ENCODE measurements at places on chromosomes 7 and 10. TPM values are rescaled to one million over a fixed set of nuclear protein-coding genes. Genes with fewer than 3 reads are reported as not detected.

Gene NIPSNAP2
- 57.0 TPM for polyA plus RNA-seq

DNA sequence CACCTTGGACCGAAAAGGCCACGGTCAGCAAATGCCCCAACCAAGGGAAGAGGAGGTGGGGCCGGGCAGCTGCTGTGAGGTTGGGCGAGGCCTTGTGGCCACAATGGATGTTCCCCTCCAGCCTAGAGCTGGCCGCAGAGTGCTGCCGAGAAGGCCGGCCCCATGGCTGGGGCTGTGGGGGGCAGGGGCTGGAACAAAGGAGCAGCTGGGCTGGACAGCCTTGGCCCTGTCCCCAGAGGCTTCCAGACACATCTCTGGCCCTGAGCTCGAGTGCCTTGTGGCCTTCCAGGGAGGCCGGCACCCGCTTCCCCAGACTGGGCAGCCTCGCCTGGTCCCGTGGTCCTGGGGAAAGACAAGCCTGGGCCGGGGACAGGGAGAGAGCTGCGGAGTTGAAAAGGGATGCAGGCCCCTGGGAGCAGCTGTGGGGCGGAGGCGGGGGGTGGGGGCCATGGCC is 88.0 kb downstream of the PDGFA start:
- no peak for DNase-seq

DNA sequence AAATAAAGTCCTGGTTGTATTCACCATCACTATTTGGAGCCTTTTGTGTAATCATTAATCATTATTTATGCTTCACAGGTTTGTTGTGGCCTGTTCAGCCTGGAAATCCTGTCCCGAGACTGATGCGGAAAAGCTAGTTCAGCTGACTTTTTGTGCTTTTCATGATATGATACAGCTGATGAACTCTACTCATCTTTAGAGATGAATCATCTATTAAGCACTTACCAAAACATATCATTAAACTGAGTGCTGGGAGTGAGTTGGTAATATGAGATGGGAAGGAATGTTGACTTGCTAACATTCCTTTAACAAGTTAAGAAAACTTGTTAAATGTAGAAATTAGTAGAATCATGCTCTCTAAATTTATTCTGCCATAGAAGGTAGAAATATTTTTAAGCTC is 53.0 kb downstream of the CROT start:
- no peak for DNase-seq

- DNase-seq = no peak
Measured at GRCh38 chr10:82609845-82610244, 734.9 kb downstream of the NRG3 start.

- no peak for DNase-seq
Measured at GRCh38 chr10:11793762-11794479, 29.2 kb upstream of the PROSER2 start.

- DNase-seq = no peak
Measured at GRCh38 chr7:2644220-2644561, 12.4 kb downstream of the TTYH3 start.

- no peak for DNase-seq
Measured at GRCh38 chr7:140267381-140268226, 90.8 kb upstream of the KDM7A start.

Data from stomach (tissue), 19 donors.